ENCODE measurements at places on chromosomes 3 and 15.

- no peak for DNase-seq
Observed at GRCh38 chr3:1726741-1727140, 371.9 kb upstream of the CNTN4 start.

DNA sequence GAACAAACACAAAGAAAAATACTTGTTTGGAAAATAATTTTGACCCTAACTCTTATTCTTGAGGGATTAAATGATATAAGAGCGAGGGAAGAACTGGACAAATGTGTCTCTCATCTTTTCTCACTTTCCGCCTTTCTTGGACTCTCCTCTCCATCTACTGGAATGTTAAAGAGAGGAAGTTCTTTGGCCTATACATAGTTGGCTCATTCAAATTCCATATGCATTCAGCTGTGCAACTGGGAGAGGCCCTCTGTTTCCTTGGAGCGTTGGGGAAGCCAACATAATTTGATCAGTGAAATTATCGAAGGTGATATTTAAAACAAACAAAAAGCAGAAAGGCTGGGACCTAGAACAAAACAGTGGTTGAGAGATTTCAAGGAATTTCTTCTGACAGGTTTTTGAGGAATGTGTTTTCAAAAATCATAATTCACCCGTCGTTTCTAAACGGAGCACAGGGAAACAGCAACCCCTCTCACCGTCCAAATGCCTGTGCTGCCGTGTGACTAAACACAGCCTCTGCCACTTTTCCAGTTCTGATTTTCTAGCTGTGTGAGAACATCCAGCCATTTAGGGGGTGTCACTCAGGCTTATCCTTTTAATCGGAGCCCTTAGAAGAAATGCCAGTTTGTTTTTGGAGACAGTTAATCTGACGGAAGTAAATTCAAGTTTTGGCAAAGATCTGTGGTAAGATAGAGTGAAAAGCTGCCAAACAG is 489.9 kb downstream of the SOX2 start:
- no peak for DNase-seq

DNA sequence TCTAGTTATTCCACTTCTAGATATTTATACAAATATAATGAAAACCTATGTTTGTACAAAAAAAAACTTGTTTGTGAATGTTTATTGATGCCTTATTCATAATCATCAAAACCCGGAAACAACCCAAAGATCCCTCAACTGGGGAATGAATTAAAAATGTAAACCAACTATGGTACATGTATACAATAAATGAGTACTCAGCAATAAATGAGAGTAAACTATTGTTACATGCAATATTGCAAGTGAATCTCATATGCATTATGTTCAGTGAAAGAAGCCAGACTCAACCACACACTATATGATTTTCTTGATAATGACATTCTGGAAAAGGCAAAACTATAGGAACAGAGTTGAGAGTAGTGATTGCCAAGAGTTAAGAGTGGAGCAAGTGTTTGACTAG is 12.3 kb downstream of the ZNF860 start:
- DNase-seq = no peak

DNA sequence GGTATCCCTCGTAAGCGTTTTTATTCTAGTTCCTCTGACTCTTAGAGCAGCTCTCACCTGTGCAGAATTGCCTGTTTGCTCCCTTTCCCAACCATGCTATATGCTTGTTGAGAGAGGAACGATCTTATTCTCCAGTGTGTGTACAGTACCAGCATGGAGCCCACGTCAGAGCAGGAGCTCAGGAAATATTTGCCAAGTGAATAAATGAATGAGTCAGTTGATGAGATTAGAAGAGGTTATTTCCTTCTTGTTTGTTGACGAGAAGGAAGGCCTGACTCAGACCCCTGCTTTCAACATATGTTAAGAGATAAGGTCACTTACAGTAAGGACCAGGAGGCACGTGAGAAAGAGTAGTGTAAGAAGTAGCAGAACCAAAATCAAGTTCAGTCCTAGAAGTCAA is 106.3 kb upstream of the ABHD17C start:
- DNase-seq = no peak

DNA sequence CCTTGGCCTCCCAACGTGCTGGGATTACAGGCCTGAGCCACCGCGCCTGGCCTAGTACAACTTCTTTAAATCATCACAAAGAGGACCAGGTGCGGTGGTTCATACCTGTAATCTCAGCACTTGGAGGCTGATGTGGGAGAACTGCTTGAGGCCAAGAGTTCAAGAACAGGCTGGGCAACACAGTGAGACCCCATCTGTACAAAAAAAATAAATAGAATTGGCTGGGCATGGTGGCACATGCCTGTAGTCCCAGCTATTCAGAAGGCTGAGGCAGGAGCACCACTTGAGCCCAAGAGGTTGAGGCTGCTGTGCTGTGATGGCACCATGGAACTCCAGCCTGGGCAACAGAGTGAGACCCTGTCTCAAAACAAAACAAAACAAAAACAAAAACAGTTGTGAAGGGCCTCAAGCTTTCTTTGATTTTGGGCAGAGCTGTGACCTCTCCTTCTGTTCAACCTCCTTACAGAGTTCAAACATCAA is 5.9 kb downstream of the RMDN3 start:
- DNase-seq = no peak

- DNase-seq = no peak
Observed at GRCh38 chr3:135017003-135017893, 222.2 kb downstream of the EPHB1 start.

- DNase-seq = no peak
Observed at GRCh38 chr3:47425383-47425778, 44.6 kb downstream of the PTPN23 start.

DNA sequence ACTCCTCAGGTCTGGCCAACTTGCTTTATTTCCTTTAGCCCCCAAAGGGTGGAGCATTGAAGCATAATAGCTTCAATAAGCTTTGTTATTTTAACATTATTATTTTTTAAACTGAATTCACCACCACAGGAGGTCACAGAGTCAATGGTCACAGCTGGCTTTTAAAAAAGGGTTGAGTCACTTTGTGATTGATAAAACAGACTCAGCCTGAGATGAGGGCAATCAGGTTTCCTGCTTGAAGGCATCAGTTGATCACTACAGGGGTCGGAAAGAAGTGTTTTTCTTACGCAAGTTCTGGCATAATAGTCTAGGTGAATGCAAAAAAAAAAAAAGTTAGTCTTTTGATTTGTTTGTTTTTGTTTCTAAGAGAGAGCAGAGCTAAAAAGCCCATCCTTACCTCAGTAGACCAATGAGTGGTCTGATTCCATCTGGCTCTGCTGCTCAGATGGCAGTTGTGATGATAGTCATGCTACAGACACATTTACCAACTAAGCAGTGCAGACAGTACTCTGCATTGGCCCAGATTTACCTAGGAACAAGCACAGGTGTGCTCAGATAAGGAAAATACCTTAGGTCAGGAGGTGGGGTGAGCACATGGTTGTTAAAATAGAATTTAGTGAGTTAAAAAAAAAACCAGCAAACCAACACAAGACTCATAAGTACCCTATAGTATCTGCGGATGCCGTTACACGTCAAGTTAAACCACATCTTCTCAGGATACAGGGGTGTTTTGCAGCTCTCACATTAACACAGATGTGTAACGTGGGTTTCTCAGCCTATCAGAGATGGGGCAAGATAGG is 22.6 kb downstream of the ZNF80 start:
- DNase-seq = no peak

DNA sequence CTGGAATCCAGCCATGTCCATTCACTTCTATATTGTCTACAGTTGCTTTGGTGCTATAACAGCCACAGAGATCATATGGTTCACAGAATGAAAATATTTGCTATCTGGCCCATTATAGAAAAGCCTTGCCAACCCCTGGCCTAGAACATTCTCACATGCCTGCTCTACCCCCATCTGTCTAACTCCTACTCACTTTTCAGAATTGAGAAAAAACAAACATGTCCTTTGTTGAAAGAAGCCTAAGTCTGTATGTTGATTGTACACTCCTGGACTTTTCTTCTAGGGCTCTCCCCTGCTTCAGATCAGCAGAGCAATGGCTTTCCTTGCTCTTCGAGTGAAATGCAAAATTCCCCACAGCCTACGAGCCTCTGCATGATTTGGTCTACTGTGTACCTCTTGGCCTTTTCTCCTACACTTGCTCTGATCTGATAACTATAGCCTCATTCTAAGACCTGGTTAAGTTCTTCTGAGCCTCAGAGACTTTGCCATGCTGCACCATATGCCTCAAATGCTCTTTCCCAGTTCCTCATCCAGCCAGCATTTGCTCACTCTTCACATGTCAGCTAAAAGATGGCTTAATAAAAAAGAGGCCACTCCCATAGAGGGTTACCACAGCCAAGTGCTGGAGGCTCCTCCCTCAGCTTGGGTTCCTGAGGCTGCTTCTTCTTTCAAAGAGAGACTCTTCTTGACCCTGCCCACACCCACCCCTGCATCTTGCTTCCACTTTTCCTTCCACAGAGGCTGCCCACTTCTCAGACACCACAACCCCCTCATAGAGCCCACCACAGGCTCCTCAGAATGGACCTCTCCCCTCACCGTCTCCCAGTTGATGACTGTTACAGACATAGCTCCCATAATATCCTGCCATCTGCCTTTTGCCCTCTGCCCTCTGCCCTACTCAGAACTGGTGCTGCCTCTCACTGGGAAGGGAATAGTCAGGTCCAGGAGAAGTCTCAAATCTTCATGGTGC is 22.9 kb upstream of the DCLK3 start:
- peak; percentile 26 for DNase-seq

DNA sequence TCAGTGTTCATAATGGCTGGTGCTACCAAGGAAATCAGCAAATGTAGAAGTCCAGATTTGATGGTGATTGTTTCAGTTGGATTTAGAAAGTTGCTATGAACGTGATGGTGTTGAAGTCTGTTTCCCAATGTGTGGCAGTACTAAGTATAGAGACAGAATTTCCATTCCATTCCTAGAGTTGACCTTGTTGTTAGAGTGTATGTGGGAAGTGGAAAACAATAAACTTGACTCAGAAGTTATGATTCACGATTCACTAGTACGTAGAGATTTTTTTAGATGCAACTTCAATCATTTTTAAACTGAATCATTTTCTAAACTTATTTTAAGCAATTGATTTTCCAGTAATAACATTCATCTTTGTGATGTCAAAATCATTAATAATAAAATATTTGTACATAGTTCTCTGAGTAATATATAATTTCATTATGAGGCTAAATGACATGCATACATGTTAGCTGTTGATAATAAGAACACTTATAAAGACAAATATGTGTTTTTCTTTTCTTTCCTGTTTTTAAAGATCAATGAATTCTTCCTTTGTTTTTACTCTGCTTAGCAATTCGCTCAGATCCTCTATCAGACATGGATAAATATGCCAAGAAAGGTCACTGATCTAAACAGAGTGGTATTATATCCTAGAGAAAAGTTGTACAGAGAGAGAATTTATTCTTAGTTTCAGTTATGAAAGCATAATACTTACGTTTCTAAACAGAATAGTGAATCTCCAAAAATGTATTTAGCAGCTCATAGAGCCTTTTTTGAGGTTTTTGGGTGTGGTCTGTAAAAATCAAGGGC is 108.8 kb upstream of the GPR149 start:
- no peak for DNase-seq

- DNase-seq = peak; percentile 46
Observed at GRCh38 chr15:97482521-97482920, 478.0 kb upstream of the ARRDC4 start.

- no peak for DNase-seq
Observed at GRCh38 chr3:13547591-13548371, 1.1 kb upstream of the FBLN2 start.

- DNase-seq = peak; percentile 56
Observed at GRCh38 chr15:58453931-58454793, 22.4 kb downstream of the LIPC start.

- no peak for DNase-seq
Observed at GRCh38 chr15:96217983-96218382, 112.5 kb upstream of the NR2F2 start.

DNA sequence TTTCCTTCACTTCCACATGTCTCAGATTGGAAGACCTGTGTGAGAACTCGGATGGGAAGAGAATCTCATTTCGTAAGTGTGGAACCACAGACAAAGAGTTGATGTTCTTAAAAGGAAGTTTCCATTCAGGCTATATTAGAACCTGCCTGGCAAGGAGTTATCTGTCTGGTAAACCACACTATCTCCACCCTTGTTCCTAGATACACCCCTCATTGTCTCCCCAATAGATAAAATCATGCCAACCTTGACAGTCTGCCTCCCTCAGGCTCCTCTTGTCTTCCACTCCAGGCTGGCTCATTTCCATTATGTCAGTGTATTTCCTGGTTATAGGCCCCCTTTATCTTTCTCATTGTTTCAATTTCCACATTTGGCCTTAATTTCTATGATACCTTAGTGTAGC is 89.2 kb downstream of the TMEM108 start:
- DNase-seq = no peak

- peak; percentile 14 for DNase-seq
Observed at GRCh38 chr3:148319960-148320359, 377.7 kb upstream of the AGTR1 start.

- no peak for DNase-seq
Observed at GRCh38 chr15:36693644-36694043, 114.2 kb downstream of the CDIN1 start.

Measured in Kasumi-1 (cell line).